Erythroblast (primary cell): ENCODE measurements at places on chromosomes 12 and 14.

GRCh38 chr14:89164168-89165073, 252.6 kb downstream of the FOXN3 start:
- peak; percentile 78 for DNase-seq

GRCh38 chr12:47983541-47984115, 20.2 kb downstream of the TMEM106C start:
- no peak for DNase-seq

GRCh38 chr14:76040704-76041103, 55.1 kb downstream of the IFT43 start:
- DNase-seq = no peak

- DNase-seq = peak; percentile 69
These were observed 539 bp upstream of the HMGA2 start for GRCh38 chr12:65823513-65824375.

DNA sequence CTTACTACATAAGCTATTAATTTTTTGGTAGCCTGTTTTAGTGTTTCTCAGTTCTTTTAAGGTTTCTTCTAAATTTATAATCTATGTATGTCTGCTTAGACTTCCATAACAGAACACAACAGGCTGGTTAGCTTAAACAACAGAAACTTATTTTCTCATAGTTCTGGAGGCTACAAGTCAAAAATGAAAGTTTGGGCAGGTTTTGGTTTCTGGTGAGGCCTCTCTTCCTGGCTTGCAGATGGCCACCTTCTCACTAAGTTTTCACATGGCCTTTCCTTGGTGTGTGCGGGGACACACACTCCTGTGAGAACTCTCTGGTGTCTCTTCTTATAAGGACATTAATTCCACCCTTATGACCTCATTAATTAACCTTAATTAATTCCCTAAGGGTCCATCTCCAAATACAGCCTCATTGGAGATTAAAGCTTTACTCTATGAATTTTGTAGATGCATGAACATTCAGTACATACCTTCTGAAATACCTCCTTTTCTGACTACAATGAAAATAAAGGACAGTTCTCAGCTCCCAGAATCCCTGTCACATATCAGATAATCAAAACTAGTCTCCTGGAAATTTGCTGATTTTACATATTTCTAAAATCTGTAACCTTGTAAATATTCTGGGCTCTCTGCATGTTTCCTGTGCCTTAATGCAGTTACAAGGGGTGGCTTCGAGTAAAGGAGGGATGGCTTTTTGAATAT, 23.2 kb upstream of the BMAL2 start:
- no peak for DNase-seq

DNA sequence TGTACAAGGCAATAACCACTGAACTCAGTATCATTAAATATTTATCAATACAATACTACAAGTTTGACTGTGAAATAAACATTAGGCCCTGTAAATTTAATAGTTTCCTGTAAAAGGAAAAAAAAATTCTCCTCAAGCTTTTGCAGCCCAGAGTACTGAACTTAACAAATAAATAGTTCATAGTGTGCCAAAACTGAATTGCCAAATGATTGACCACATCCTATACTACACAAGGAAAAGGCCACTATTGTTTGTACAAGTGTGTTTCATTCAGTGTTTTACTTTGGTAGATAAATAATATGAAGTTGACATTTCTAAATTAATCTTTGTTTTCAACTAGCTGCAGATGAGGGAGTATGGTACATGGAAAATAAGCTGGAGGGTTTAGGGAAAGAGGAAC, 379.6 kb downstream of the FLRT2 start:
- DNase-seq = no peak

DNA sequence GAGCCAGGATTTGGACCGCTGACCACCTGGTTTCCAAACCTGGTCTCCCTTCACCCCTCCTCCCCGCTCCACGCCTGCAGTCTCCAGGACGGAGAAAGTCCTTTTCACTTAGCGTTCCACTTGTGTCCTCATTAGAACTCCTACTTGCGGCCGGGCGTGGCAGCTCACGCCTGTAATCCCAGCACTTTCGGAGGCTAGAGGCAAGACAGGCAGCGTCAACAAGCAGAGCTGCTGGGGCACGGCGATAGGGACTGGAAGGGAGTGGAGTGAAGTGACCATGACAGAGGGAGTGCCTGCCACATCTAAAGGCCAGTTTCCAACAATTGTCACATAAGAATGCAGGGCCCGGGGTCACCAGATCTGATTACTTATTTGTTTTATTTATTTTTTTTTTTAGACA, 132.5 kb upstream of the NCOR2 start:
- no peak for DNase-seq

DNA sequence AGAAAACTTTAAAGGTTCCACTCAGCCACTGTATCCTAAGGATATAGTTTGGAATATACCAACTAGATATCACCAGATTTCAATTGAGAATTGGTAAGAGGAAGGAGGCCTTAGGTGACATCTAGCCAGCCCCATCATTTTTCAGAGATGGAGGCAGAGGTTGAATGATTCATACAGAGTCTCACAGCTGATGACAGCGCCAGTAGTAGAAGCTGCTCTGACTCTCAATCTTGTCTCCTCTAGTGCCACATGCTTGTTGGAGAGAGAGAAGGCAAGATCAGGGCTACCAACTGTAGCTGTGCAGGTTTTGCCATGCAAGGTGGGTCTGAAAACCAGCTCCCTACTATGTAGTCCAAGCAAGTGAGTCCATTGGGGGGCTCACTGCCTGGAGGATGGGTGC, 6.1 kb downstream of the FRMD6 start:
- DNase-seq = no peak

DNA sequence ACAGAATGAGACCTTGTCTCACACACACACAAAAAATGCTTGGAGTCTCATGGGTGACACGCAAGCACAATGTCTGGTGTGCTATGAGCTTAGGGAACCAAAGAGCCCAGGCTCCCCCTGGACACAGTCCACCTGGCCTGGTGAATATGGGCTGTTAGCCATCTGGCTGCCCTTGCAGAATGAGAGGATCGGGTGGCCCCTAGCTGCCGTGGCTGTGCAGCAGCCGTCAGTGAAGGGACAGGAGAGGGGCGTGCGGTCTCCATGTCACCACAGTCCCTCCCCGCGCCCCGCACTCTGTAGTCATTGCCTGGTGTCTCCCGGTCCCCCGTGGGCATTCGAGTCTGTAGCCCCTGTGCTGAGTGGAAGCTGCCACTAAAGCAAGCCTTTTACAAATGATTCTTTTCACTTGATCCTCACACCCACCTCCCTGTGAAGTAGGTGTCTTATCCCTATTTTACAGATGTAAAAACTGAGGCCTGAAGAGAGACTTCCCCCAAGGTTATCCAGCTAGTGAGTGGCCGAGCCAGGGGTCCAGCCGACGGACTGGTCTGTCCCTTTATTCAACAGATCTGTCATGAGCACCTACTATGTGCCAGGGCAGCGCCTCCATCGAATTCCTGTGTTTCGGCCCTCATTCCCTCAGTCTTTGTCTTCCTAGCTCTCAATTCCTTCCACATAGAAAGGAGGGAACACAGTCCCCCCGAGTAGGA, 18.8 kb downstream of the MVK start:
- DNase-seq = no peak

DNA sequence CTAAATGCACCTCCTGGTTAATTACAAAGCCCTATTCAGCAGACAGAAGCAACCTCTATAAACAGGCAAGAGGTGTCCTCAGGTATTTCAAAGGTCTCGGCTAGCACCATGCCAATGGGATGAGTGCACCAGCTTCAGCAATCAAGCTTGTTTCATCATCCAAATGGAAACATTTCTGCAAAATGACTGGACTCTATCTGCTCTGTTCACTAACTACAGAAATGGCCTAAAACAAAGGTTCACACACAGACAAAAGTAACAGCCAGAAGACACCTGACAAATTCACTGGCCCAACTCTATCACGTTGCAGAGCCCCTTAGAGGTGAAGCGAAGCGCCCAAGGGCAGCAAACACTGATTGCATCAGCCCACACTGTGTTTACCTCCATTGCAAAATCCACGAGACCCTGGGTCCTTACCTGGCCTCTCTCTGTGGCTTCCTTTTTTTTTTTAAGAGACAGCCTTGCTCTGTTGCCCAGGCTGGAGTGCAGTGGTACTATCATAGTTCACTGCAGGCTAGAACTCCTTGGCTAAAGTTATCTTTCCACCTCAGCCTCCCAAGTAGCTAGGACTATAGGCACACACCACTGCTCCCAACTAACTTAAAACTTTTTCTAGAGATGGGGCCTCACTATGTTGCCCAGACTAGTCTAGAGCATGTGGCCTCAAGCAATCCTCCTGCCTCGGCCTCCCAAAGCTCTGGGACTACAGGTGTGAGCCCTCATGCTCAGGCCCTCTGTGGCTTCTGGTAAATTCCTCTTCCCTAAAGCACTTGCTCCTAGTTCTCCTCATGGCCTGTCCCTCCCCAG, 8.5 kb upstream of the SYNE3 start:
- DNase-seq = peak; percentile 55

- no peak for DNase-seq
These were observed 107.4 kb upstream of the NAV3 start for GRCh38 chr12:77723308-77723707.

- peak; percentile 42 for DNase-seq
These were observed 72.8 kb downstream of the IRF2BPL start for GRCh38 chr14:76955575-76956315.

GRCh38 chr14:34227834-34228649, 234.0 kb downstream of the SPTSSA start:
- DNase-seq = peak; percentile 39

DNA sequence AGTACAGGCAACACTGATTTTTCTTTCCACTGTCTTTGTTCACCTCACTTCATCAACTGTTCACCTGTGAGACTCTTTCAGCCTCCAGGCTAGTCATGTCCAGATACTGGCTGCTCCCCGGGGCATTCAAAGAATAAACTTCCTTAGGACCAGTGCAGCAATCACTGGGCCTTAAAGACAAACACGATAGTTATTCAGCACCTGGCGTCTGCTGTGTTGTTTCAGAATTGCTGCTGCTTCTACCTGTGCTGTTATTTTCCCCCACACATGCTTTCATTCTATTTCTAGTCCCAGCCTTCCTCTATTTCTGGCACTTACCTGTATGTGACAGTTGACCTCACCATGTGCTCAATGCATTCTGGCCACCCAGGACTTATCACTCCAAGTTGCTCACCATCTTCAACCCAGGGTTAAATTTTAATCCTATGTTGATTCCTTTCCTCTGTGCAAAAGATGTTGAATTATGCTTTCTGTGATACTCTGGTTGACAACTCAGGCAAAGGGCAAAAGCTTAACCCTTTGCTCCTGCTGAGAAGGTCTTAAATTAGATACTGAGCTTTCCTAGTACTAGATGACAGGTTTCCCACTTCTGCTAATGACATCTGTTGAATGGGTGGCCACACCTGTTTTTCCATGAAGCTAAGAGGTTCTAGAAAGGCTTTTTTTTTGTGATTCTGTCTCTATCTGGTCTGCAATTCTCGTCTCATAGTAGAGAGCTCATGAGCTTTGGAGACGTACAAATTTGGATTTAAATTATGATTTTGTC, 41.4 kb downstream of the PTPRQ start:
- DNase-seq = no peak

DNA sequence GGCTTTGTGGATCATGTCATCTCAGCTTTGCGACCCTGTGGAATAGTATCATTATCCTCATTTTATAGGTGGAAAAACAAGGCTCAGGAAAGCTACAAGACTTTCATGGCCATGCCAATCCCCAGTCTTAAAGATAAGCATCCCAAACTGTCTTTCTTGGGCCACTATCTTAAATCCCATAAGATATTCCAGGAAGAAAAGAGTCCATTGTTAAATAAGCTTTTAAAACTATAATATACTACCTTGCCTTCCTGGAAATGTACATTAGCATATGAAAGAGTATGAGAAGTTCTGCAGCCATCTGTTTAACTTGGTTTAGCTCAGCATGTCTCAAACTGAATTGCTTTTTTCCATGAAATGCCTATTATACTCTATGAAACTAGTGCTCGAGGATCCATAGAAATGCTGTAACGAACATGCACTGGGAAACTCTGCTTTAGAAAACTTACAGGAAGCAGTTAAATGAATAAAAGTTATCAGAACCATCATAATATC, 77.1 kb downstream of the B4GALNT3 start:
- no peak for DNase-seq

DNA sequence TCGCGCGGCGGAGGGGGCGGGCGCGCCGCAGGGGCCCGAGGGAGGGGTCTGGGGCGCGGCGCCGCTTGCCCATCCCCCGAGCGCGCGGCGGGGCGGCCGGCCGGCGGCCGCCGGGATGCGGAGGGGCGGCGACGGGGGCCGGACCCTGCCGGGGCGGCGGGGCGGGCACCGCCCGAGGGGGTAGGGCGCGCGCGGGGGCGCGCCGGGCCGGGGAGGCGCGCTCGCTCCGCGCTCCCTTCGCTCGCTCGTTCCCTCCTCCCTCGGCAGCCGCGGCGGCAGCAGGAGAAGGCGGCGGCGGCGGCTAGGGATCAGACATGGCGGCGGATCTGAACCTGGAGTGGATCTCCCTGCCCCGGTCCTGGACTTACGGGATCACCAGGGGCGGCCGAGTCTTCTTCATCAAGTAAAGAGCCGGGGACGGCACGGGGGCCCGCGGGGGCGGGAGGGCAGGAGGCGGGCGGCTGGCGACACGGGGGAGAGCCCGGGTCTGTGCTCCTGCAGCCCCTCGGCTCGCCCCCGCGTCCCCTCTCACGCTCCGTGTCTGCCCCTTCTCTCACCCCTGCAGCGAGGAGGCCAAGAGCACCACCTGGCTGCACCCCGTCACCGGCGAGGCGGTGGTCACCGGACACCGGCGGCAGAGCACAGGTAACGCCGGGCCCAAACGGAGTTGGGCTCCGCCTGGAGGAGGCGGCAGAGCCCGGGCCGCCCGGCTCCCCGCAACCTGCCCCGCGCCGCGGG, at the start of gene PLEKHA5:
Gene PLEKHA5, plus strand, starts transcription at position 248 of the 738 bp plus-strand sequence. Its CDS starts 67 bp downstream, at position 315.
- DNase-seq = peak; percentile 69

GRCh38 chr12:108241986-108242703, 97.0 kb downstream of the CMKLR1 start:
- DNase-seq = no peak

DNA sequence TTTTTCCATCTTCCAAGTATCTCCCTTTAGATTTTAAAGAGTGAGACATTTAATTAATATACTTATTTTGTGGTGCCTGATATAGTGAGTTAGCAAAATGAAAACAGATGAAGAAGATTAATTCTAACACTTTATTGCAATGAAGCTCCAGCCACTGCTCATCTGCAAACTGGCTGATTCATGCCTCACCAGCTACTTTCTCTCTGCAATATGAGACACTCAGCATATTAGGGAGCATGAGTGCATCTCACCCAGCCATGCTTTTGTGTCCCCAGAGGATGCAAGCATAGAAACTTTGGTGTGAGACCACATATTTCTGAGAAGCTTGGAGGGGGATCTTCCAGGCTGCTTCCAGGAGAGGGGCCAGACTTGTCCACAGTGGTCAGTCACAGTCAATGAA, 148.6 kb downstream of the BMP4 start:
- no peak for DNase-seq

GRCh38 chr12:27781680-27782079, 1.6 kb upstream of the MANSC4 start:
- no peak for DNase-seq

GRCh38 chr12:68790081-68790951, 17.7 kb upstream of the MDM2 start:
- DNase-seq = no peak
